ENCODE measurements at places on chromosomes 13 and 19.

DNA sequence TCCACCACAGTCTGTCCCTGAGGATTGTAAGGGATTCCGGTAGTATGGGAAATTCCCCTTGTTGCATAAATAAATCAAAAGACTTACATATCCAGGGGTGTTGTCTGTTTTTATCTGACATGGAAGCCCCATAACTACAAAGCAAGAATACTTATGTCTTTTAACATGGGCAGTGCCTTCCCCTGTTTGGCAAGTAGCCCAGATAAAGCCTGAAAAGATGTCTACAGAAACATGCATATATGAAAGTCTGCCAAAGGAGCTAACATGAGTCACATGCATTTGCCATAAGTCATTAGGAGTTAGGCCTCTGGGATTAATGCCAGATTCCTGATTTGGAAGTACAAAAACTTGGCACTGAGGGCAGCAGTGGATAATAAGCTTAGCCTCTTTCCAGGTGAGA, 62.1 kb downstream of the ZNF737 start:
- no peak for DNase-seq

DNA sequence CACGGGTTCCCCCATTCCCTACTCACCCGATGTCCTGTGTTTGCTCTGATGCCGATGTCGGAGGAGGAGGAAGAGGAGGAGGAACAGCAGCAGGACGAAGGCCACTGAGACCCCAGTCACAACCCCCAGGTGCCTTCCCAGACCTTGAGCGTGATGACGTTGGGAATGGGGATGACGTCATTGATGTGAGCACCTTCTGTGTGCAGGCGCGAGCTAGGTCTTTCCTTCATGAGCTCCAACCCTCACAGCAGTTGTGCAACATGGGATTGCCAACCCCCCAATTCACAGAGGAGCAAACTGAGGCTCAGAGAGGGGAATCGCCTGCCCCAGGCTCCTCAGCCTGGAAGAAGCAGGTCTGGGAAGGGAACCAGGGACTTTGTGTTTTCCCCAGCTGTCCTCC, 4.2 kb downstream of the LILRB5 start:
- DNase-seq, result no peak

DNA sequence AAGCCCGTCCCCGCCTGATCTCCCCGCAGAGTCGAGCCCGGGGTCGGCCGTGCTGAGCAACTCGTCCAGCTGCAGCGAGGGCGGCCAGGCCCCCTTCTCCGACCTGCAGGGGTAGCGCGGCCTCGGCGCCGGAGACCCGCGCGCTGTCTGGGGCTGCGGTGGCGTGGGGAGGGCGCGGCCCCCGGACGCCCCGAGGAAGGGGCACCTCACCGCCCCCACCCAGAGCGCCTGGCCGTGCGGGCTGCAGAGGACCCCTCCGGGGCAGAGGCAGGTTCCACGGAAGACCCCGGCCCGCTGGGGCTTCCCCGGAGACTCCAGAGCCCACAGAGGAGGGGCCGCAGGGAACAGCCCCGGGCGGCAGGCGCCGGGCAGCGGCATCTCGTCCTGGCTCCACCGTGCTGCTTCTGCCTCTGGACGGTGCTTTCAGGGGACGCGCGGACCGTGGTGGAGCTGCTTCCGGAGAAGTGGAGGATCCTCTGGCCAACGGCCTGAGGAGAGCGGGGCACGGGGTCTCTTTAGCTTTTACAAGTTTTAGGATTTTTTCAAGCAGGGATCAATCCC, 8.8 kb upstream of the F7 start:
- DNase-seq, result no peak

DNA sequence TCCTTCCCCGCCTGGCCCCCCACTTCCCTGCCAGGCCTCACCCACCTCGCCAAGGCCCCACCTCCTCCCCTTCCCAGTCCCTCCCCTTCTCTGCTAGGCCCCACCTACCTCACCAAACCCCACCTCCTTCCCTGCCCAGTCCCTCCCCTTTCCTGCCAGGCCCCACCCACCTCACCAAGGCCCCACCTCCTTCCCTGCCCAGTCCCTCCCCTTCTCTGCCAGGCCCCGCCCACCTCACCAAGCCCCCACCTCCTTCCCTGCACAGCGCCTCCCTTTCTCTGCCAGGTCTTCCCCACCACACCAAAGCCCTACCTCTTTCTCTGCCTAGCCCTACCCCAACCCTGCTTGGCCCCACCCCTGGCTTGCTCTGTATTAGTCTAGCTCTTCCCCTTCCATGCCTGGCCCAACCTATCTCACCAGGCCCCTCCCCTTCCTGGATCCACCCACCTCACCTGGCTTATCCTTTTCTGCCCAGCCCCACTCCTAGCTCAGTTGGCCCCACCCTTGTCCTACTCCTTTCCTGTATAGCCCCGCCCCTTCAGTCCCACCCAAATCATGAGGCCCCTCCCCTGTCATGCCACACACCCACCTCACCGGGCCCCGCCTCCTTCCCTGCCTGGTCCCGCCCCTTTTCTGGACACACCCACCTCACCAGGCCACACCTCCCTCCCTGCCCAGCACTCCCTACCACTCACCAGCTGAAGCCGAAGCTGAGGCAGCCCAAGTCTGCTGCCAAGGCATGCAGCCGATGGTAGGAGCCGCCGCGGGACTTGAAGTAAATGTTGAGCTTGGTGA, 16.2 kb downstream of the CERS1 start:
- peak; percentile 70 for DNase-seq

- no peak for DNase-seq
Observed at GRCh38 chr13:72050251-72050650, 183.2 kb upstream of the DACH1 start.

DNA sequence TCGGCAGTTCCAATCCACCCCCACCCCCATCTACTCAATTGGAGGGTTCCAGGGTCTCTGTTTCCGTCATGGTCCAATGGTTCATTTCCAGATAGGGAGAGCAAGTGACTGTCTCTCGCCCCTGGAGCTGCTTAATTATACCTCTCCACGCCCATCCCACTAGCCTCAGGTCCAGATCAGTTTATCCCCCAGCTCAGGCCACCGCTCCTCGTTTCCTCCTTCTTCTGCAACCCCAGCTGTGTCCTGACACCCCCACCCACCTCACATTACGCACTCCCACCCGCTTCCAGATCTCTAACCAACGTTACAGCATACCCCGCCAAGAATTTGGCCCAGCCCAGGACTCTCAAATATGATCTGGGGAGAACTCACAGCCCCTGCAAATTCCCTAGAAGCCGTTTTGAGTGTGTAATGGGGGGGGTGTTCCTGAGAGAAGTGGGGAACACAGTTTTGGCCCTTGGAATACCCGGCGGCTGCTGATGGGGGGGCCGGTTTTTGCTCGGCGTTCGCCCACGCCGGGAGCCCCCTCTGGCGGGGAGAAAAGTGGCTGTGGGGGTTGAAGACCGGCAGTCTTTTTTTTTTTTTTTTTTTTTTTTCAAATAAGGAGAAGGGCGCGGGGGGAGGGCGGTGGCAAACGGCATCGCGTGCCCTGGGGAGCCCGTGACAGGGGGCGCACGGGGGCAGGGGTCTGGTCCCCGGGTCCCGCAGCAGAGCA, 1.7 kb upstream of the PDE4A start:
- DNase-seq, result no peak
